ENCODE measurements at places on chromosomes 2 and 18. TPM values are rescaled to one million over a fixed set of nuclear protein-coding genes. Genes with fewer than 3 reads are reported as not detected.

TUBB8B gene
- total RNA-seq: 5.8 TPM

C1GALT1C1L gene
- total RNA-seq: not detected

FOXI3 gene
- not detected for total RNA-seq

SPDYA gene
- not detected for total RNA-seq

ANKRD30B gene
- total RNA-seq: not detected

OXER1 gene
- 2.3 TPM for total RNA-seq

ENOSF1 gene
- 39.4 TPM for total RNA-seq

CNOT11 gene
- total RNA-seq: 28.0 TPM

EFR3B gene
- 0.29 TPM for total RNA-seq

LYPD6B gene
- total RNA-seq: 6.6 TPM

COLEC11 gene
- total RNA-seq: 2.3 TPM

CD207 gene
- not detected for total RNA-seq

MAP2 gene
- total RNA-seq: 5.8 TPM

PROKR1 gene
- not detected for total RNA-seq

DCC gene
- not detected for total RNA-seq

RMDN2 gene
- total RNA-seq: 5.7 TPM

GPR45 gene
- total RNA-seq: not detected

TCF7L1 gene
- 4.0 TPM for total RNA-seq

LNPK gene
- 23.5 TPM for total RNA-seq

ASB3 gene
- total RNA-seq: 7.8 TPM

OSGEPL1 gene
- total RNA-seq: 2.8 TPM

AMER3 gene
- not detected for total RNA-seq

CHRND gene
- total RNA-seq: not detected

MAP3K19 gene
- total RNA-seq: not detected

MRO gene
- total RNA-seq: 0.82 TPM

SERPINB3 gene
- total RNA-seq: 668 TPM

SPTBN1 gene
- 217 TPM for total RNA-seq

SLC4A5 gene
- 1.7 TPM for total RNA-seq

NCKAP1 gene
- total RNA-seq: 97.7 TPM

KLHL30 gene
- 0.09 TPM for total RNA-seq

GRB14 gene
- total RNA-seq: 2.5 TPM

PLA2R1 gene
- total RNA-seq: 9.2 TPM

TNFRSF11A gene
- 5.6 TPM for total RNA-seq

Measured in esophagus squamous epithelium (tissue), 5 donors.